ENCODE measurements at places on chromosomes 3 and 15. TPM values are rescaled to one million over a fixed set of nuclear protein-coding genes. Genes with fewer than 3 reads are reported as not detected.

- DNase-seq = no peak
These were observed 20.8 kb downstream of the AKAP13 start for GRCh38 chr15:85401108-85401774.

DNA sequence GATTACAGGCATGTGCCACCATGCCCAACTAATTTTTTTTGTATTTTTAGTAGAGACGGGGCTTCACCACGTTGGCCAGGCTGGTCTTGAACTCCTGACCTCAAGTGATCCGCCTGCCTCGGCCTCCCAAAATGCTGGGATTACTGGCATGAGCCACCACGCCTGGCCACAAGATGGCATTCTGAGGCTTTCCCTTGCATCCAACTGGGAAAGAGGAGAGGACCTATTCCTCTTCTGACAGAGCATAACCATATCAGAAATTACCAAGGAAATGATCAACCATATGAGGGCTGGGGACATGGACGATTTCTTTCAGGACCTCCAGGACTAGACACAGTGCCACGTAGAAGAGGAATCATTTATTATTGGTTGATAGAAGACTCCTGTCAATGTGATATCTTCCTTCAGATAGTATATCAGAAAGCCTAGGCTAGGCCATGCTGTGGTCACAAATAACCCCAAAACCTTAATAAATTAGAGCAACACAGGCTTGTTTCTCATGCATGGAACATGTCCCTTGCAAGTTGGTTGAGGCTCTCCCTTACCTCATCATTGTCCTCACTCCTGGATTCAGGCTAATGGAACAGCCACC is 372.3 kb upstream of the IL12A start:
- no peak for DNase-seq

DNA sequence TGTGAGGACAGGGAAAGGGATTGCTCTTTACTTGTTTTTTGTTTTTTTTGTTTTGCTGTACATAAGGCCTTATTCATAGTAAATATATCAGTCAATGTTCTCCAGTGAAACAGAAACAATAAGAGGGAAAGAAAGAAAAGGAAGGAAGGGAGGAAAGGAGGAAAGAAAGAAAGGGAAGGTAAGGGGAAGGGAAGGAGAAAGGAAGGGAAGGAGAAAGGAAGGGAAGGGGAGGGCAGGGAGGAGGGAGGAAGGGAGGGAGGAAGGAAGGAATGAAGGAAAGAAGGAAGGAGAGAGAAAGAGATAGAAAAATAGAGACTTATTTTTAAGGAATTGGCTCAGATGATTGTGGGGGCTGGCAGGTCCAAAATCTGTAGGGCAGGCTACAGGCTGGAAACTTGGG is 37.2 kb downstream of the TIMP4 start:
- no peak for DNase-seq

DNA sequence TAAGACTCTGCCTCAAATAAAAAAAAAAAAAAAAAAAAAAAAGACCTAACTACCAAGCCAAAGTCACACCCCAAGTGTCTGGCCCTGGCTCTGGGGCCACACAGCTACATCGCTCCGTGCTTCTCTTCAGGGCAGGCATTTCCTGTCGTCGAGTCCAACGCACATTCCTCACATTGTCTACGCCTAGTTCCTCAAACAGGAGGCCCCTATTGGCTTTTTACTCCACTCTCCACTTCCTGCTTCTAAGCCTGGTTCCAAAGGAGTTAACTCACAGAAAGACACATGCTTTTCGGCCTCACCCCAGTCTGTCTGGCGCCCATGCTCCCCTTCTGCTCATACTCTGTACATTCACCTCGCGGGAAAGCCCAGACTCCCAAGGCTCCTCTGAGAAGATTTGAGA is 28.8 kb downstream of the KNG1 start:
- no peak for DNase-seq

DNA sequence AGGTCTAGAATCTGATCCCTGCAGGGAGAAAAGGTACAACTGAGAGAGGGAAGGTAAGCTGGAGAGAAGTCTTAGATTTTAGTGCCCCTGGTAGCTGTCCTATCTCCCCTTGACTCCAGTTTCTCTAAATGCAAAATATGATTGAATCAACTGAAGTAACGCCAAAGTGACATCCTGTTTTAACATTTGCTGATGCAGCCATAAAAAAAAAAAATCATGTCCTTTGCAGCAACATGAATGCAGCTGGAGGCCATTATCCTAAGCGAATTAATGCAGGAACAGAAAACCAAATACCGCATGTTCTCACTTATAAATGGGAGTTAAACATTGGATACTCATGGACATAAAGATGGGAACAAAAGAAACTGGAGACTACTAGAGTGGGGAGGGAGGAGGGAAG is 42.4 kb upstream of the LCTL start:
- DNase-seq = no peak

DNA sequence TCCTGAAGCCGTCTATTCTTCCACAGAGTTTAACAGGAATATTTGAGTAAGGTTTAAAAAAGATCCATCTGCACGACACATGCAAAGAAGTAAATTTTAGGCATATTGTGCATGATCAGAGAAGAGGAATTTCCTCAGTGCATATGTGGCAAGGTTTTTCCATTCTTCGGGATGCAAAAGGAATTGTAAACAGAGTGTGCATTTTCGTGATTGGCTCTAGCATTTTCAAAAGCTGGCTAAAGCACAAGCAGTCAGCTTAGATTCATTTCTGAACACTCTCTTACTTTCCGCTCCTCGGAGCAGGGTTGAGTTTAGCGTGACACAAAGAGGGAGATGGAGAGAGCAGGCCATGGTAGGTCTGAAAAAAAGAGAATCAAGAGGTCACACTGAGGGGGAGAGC is 128.2 kb downstream of the ADAMTS9 start:
- DNase-seq = no peak

DNA sequence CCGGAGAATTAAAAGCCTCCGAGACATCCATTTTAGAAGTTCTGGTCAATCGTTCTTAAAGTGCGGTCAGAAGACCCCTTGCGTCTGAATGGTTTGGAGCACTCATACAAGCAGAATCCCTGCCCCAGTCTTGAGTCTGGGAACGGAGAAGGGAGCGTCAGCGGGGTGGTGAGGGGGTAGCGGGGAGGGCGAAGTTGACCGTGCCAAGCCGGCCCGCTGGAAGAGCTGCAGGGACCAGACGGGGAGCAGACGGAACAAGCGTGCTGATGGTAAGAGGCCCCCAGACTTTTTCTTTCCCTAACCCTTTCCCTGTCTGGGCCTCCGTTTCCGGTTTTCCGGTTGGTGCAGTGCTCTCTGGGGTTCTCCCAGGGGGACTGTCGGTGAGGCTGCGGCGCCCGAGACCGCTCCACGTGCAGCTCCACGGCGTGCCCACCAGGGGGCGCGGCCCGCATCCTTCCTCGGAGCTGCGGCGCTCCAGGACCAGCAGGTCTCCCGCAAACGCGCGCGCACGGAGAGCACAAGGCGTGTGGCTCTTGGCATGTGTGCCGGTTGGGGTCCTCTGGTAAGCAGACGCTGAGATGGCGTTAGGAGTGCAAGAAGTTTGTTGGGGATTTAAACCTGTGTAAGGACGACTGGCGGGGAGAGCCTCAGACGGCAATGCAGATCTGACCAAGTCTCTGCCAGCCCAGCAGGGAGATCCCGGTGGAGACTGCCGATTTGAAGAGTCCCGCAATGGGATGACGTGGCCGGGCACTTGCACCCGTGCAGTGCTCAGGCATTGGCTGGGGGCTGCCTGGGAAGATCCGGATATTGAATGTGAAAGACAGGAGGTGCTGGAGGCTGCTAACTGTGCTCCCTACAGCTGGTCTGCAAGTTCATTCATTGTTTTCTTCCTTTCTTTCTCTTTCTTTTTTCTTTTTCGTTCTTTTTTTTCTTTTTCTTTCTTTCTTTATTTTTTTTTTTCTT is 19.2 kb upstream of the CORO2B start:
- peak; percentile 82 for DNase-seq

- no peak for DNase-seq
These were observed 262.1 kb downstream of the IL20RB start for GRCh38 chr3:137219801-137220445.

GRCh38 chr3:38585791-38586420 is 63.6 kb downstream of the SCN5A start:
- no peak for DNase-seq

GRCh38 chr3:35919160-35919559 is 279.8 kb downstream of the ARPP21 start:
- no peak for DNase-seq

DNA sequence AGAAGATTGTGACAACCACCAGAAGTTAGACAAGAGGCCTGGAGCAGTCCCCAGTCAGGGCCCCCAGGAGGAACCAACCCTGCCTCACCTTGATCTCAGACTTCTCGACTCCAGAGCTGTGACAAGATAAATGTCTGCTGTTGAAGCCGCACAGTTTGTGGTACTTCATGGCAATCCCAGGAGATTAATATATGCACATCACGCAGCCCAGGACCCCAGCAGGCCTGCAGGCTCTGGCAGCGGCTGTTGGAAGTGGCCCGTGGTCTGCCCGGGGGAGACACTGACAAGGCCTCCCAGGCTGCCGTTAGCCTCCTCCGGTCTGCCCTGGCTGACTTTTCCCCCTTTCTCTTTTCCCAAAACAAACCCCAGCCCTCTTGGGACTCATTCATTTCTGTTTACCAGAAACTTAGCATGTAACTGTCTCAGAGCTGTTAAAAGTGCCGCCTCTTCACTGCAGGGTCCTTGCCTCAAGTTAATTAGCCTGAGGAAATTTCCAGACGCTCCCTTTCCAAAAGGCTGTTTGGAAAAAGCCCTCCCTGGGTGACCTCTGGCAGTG is 183.5 kb upstream of the LYSMD4 start:
- no peak for DNase-seq

DNA sequence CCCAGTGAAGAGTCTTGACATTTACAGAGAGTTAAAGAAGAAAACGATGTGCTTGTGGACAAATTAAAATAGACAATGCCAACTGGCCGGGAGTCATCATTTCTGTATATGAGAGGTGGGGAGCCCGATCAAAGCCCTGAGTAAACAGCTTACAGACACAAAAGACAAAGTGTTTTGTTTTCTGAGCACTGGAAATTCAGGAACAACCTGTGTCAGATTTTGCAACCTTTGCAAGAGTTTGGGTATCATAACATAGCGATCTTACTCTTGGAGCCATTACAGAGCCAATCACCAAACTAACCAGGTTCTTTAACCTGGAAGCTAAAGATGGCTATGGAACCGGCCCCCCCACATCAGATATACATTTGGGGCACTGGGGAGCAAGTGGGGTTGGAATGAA is 101.9 kb upstream of the LRIG1 start:
- DNase-seq = no peak

DNA sequence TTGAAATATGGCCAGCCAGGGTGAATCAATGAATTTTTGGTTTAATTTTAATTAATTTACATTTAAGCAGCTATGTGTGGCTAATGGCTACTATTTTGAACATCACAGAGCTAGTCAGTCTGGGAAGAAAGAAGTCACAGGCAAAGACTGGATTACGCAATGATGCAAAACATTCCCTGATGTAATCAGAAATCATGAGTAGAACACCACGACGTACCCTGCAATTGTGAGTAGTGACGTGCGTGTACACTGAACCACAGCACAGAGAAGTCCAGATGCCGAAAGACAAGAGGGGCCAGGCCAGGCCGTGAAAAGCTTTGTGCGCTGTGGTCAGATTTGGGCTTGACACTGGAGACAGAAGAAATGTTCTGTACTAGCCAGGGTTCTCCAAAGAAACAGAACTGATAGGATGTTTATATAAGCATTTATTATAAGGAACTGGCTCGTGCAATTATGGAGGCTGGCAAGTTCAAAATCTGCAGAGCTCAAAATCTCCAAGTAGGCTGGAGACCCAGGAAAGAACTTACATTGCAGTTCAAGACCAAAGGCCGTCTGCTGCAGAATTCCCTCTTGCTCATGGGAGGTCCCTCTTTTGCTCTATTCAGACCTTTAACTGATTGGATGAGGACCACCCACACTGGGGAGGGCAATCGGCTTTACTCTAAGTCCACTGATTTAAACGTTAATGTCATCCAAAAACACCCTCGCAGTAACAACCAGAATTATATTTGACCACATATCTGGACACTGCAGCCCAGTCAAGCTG is 44.6 kb downstream of the SH3BP5 start:
- DNase-seq = no peak

- no peak for DNase-seq
These were observed 253 bp downstream of the IFT80 start for GRCh38 chr3:160398820-160399124.

- no peak for DNase-seq
These were observed 393.3 kb downstream of the PLCL2 start for GRCh38 chr3:17278006-17278405.

- DNase-seq = no peak
These were observed 1.1 kb downstream of the RPS17 start for GRCh38 chr15:82538961-82539690.

DNA sequence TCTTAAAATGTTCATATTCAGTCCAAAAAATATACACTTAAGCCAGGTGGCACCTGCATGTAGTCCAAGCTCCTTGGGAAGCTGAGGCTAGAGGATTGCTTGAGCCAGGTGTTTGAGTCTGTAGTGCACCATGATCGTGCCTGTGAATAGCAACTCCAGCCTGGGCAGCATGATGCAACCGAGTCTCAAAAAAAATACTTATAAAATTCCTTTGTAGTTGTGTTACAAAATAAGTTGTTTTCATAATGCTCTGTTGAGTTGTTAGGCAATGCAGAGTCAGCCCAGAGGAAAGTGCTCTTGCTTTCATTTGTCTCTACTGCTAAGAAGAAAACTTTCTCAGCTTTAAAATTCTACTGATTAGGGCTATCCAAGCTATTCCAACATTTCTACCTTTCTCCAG is 442.8 kb upstream of the ARRDC4 start:
- DNase-seq = no peak

DNA sequence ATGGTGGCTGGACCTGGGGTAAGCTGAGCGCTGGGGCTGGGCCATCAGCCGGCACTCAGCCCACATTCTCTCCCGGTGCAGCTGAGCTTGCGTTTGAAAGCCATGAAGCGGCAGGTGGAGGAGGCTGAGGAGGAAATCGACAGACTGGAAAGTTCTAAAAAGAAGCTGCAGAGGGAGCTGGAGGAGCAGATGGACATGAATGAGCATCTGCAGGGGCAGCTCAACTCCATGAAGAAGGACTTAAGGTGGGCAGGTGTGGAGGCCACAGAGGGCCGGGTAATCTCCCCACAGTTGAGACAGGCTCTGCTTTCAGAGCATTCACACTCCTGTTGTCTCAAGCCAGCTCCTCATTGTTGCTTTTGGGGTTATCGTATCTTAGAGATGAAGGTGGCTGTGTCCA is 45.7 kb upstream of the MYZAP start:
- no peak for DNase-seq

The CPEB1 gene
- 1.1 TPM for total RNA-seq

The CMTM7 gene
- 72.3 TPM for total RNA-seq

The AHSG gene
- total RNA-seq = not detected

The RNF123 gene
- total RNA-seq = 35.1 TPM

The BHLHE40 gene
- total RNA-seq = 303 TPM

The P2RY12 gene
- not detected for total RNA-seq

The GHRL gene
- 1.3 TPM for total RNA-seq

The ZBBX gene
- total RNA-seq = not detected

The CHL1 gene
- not detected for total RNA-seq

The AADACL2 gene
- not detected for total RNA-seq

The OIP5 gene
- 15.3 TPM for total RNA-seq
